ENCODE measurements at places on chromosomes 3 and 15. TPM values are rescaled to one million over a fixed set of nuclear protein-coding genes. Genes with fewer than 3 reads are reported as not detected.

The ADAMTS7 gene
- total RNA-seq, result 9.6 TPM

The POLQ gene
- total RNA-seq, result 7.3 TPM

The MST1 gene
- 5.5 TPM for total RNA-seq

The PLA2G4F gene
- 3.1 TPM for total RNA-seq

The ONECUT1 gene
- total RNA-seq, result 0.63 TPM

The GOLGA8H gene
- 1.4 TPM for total RNA-seq

The ADAMTS17 gene
- total RNA-seq, result 10.7 TPM

The CIDEC gene
- not detected for total RNA-seq

The CRYGS gene
- 2.7 TPM for total RNA-seq

The KPNA4 gene
- 39.7 TPM for total RNA-seq

The MAP6D1 gene
- 2.0 TPM for total RNA-seq

The TTC21A gene
- 4.3 TPM for total RNA-seq

The NAA80 gene
- 2.3 TPM for total RNA-seq

The PAQR5 gene
- 2.6 TPM for total RNA-seq

The MESD gene
- total RNA-seq, result 24.8 TPM

The SCAANT1 gene
- total RNA-seq, result not detected

The PEX11A gene
- total RNA-seq, result 17.1 TPM

The SSUH2 gene
- total RNA-seq, result 0.90 TPM

The MCTP2 gene
- total RNA-seq, result 37.3 TPM

The FEZF2 gene
- total RNA-seq, result not detected

The CPOX gene
- 16.2 TPM for total RNA-seq

The ST3GAL6 gene
- total RNA-seq, result 16.7 TPM

The ACAD11 gene
- total RNA-seq, result 47.3 TPM

The SI gene
- not detected for total RNA-seq

The DNAJA4 gene
- 23.4 TPM for total RNA-seq

The ROBO2 gene
- 38.1 TPM for total RNA-seq

The FRMD4B gene
- 39.1 TPM for total RNA-seq

The CHRM5 gene
- 0.48 TPM for total RNA-seq

The NTRK3 gene
- 26.4 TPM for total RNA-seq

The LRRC57 gene
- total RNA-seq, result 20.7 TPM

The IL16 gene
- 10.6 TPM for total RNA-seq

The GMNC gene
- total RNA-seq, result 0.26 TPM

The CCDC12 gene
- 17.6 TPM for total RNA-seq

The CSPG4 gene
- 30.6 TPM for total RNA-seq

The CMSS1 gene
- total RNA-seq, result 14.7 TPM

The PDZRN3 gene
- 61.6 TPM for total RNA-seq

All from urinary bladder (tissue), 4 donors.